Stimulated activated CD4-positive, alpha-beta T cell treated with anti-CD3 and anti-CD28 coated beads, Interleukin-2, amount 100 ng/mL, for 24 hours (primary cell): ENCODE measurements at places on chromosomes 1 and 21.
A peak's percentile ranks its signal among the peaks of the same experiment; 100 is the strongest.

DNA sequence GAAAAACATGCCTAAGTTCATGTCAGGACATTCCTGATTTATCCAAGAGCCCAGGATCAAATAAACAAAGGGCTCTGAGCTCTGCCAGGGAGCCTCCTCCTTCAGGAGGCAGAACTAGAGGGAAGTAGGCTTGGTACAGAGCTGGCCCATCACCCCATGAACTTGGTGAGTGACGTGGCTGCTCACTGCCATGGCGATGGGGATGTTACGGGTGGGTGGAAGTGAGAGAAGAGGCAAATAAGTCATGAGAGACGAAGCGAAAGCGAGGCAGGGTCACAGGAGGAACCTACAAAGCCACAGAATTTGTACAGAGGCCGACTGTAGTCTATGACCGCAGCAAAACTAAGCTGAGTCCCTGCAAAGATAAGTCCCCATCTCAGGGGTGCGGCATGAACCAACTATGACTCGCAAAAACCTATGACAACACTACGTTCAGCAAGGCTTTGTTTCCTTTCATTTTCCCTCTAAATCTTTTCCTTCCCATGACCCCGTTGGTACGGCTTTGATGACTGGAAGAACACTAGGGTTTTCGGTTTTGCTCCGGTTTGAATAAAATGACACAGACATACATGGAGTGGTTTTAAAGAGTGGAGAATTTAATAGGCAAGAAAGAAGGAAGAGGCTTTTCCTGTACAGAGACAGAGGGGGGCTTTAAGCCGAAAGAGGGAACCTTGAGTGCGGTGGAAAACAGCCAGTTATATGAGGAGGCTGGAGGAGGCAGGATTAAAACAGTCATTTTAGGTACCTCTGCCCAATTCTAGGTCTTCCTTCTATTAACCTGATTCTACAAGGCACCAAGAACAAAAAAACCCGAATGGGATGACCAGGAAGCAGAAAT, 74.1 kb downstream of the CD46 start:
- DNase-seq: peak; percentile 82

GRCh38 chr1:18085387-18086074, 22.1 kb upstream of the IGSF21 start:
- no peak for DNase-seq

DNA sequence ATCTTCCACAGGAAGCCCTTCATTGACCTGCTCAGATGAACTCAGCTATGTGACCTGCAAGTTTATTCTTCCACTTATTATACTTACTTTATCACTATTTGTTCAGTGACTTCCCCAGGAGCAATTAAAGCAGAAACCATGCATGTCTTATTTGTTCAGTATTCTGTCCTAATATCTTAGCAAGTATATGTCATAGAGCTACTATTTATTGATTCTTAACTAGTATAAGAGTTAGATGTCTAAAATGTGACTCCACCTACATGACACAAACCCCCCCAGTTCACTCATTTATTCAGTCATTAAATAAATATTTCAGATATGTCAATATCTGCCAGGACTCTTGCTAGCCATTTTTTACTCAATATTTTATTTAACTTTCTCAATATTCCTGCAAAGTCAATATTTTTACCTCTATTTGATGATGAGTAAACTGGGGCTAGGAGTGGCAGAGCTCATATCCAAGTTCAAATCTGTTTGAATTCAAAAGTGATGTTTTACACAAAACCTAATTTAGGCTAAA, 469.0 kb upstream of the USP24 start:
- no peak for DNase-seq

GRCh38 chr1:59903141-59903754, 23.3 kb downstream of the CYP2J2 start:
- DNase-seq: peak; percentile 10

DNA sequence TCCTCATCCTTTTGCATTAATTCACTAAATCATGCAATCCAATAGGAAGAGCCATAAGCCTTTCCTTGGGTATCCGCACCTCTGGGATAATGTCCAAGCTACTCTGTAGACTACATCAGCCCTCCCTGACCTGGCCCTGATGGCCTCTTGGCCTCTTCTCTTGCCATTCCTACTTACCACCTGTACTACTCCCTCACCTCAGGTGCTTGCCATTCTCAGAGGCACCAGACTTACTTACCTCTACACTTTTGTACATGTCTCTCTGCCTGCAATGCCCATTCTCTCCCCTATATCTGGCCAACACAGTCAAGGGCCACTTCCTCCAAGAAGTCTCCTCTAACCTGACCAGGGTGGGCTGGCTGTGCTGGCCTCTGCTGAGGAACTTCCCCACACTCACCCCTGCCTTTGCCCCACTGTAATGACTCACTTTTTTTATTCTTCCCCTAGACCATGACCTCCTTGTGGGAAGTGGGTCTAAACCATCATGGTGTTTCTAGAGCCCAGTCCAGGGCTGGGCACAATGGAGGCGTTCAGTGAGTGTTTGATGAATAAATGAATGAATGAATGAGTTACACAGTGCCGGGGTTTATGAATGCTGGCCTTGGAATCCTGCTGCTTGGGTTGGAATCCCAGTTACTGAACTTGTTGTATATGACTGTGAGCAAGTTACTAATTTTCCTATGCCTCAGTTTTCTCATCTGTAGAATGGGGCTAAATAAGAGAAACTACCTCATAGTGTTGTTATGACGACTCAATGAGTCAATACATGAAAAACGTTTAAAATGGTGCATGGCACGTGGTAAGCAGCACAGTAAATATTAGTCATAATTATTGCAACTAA, 179.8 kb downstream of the FOXD2 start:
- DNase-seq: no peak

DNA sequence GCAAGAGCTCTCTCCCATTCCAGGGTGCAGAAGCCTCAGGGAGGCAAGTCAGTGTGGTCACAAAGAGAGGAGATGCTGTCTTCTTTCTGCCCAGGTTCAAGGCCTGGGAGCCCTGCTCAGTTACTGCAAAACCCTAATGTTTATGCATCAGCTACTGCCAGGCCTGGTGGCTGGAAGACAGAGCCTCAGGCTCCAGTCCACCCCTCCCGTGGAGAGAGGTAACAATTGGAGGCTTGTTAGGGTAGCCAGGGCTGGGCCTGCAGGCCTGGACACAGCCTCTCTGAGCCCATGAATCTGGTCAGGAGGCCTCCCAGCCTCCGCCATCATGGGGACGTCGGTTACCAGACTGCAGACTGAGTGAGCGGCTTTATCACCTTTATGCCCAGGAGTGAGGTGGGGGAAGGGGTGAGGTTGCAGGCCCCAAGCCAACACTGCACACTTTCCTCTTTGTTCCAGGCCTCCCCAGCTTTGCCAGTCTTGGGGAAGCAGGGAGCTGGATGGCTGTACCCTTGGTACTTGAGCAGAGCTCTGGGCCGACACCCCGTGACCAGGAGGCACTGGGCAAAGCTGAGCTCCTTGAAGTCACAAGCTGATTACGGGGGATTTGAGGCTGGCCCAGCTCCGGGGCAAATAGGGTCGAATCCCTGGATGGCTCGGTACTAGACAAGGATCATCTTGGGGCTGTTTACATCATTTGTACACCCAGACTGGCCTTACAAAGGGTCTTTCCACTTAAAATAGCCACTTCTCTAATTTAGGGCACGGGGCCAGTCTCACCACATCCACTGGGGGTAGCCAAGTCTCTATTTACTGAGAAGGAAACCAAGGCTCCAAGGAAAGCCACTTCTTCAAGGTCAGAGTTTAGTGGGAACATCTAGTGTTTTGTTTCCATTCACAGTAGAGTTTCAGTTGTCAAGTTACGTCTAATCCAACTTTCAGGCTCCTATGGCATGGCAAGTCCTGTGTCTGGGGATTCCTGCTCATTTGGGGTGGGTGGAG, 5.2 kb downstream of the SLC2A1 start:
- no peak for DNase-seq

GRCh38 chr1:147620543-147620942, 49.8 kb downstream of the ACP6 start:
- no peak for DNase-seq

DNA sequence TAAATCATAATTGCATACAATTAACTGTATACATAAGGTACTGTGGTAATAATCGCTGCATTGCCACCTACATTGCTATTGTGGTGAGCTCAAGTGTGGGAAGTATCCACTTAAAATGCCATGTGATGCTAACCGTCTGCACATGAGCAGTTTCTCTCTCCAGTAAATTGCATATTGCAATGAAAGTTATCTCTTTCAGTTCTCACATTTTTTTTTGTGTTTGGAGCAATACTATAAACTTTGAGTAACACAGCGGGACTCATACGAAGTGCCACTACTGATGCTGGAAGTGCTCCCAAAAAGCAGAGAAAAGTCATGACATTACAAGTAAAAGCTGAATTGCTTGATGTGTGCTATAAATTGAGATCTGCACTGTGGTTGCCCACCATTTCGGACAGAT, 38.5 kb downstream of the DISC1 start:
- DNase-seq: no peak

DNA sequence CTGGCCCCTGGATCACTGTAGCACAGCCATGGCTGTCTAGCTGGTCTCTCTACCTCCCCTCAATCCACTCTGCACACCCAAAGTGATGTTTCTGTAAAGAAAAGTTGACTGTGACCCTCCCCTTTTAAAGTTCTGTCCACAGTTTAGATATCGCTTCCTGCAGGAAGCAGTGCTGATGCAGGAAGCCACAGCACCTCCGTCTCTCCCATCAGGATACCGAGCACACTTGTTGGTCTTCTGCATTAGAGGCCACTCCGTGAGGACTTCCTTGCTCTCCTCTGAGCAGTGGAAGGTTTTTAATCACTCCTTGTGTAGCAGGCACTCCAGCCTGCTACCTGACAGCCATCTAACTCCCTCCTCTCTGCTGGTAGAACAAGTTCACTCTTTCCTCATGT, 69.5 kb downstream of the GADD45A start:
- DNase-seq: no peak

DNA sequence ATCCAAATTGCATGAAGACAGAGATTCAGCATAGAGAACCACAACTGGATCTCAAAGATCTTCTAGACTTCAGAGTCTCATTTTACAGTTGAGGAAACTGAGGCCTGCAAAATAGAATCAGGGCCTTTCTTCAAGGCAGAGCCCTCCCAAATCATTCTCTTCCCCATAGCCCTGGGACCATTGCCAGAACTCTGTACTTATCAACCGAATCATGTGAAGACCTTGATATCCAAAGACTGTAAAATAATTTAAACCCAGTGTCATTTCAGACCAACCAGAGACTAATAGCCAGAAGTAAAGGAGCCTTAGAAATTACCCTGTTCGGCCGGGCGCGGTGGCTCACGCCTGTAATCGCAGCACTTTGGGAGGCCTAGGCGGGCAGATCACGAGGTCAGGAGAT, 90.1 kb downstream of the DTL start:
- DNase-seq: no peak

- DNase-seq: no peak
These were observed 62.5 kb downstream of the UBIAD1 start for GRCh38 chr1:11335417-11336056.

GRCh38 chr21:42312626-42313104, 2.5 kb downstream of the TFF3 start:
- no peak for DNase-seq

DNA sequence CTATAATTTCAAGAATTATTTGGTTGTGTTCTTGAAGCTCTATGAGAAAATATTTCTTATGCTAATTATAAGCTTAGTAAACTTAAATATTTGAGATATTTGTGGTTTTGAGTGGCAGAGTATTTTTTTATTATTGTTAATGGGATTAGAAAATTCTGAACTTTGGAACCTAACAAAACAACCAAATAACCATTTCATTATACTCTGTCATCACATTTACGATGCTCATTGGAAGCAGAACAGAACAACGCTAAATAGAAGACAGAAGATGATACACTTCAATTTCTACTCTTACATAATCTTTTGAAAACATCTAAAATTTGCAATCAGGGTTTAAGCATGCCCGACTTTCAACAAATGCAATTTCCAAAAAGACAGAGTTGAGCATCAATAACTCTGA, 270.2 kb downstream of the PTPRC start:
- DNase-seq: no peak

DNA sequence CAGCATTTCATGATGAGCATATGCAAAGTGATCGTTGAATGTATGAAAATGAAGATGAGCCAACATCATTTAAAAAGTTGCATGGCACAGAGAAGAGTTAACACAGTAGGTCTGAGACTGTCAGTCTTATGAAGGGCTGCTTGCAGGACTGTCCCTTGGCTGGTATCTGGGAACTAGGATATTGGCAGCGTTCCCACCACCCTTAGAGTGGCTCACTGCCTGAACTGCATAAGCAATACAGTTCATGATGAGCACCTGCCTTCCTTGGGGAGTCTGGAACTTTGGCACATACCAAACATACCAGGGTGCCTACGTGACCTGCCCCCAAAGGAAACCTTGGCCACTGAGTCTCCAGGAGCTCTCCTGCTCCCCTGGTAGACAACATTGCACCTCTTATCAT, 161.8 kb downstream of the DSCAM start:
- no peak for DNase-seq

- peak; percentile 59 for DNase-seq
These were observed 197.9 kb upstream of the SGIP1 start for GRCh38 chr1:66335859-66336640.

GRCh38 chr1:161206411-161207140, 4.4 kb downstream of the NDUFS2 start:
- DNase-seq: no peak

- DNase-seq: peak; percentile 32
These were observed 56.8 kb downstream of the GLIS1 start for GRCh38 chr1:53681977-53682685.

DNA sequence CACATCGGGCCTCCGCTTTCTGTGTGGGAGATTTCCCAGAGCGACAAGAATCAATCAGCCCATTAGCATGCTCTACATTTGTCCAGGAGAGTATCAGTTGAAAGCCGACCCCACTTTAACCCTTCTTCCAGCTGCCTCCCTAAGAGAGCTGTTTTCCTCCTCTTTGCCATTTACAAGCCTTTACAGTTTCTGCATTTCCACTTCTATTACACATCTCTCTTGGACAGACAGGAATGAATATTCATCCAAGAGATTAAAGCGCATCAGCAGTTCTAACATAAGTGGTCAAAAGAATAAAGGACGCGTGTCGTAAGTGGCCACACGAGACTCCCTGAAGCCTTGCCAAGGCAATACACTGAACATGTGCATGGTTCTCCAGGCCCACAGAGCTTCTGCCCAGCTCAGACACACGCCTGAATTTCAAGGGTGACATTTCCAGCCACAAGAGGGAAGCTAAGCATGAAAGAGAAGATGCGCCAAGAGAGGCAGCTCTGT, 47.3 kb downstream of the FAM78B start:
- no peak for DNase-seq

DNA sequence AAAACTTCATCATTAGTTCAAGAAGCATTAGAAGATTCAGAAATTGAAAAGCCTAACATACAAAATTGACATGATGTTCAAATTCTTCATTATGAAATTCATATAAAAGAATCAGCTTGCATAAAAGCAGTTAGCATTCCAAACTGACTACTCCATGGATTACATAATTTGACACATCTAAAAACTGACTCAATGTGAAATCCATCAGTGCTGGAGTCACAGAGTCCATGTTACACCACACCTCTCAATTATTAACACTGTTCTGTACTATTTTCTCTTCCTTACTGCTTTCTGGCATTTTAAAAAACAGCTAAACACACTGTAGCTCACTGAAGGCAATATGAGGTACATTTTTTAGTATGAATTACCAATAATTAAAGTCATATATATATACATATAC, 28.0 kb downstream of the ARHGAP29 start:
- no peak for DNase-seq
